ENCODE measurements at places on chromosomes 5 and 9. TPM values are rescaled to one million over a fixed set of nuclear protein-coding genes. Genes with fewer than 3 reads are reported as not detected.

DNA sequence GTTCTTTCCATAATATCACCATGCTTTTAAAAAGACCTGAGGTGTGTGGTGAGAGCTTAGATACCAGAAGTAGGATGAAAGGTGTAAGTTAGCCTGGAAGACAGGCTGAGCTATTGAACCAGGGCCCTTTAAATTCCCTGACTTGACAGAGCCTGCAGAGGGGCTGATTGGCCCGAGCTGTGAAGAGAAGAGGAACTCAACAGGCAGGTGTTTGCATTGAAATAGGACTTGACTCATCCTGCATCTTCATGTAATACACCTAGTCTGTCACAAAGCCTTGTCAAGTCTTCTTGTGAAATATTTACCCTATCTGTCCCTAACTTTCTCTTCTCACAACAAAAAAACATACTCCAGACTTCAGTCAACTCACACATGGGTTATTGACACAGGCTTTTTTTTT is 16.6 kb upstream of the ANP32B start:
- H3K27me3 ChIP-seq: peaks cover 11% of the 10 kb centered on the region
- no peak overlapping the region for H3K4me3 ChIP-seq
- no peaks in the 10 kb centered on the region for H3K36me3 ChIP-seq

- peaks cover 3% of the 10 kb centered on the region for H3K4me1 ChIP-seq
- H3K36me3 ChIP-seq: no peaks in the 10 kb centered on the region
- peaks cover 36% of the 10 kb centered on the region for H3K27me3 ChIP-seq
- H3K27ac ChIP-seq: no peak within 1 kb of the TSS
Measured at GRCh38 chr5:64165500-64166200, at the start of gene RNF180. Gene RNF180, plus strand, starts transcription at chr5:64165843. Its CDS starts 34,965 bp downstream, at chr5:64200808.

GRCh38 chr5:131505237-131505908 is 129.7 kb downstream of the RAPGEF6 start:
- H3K4me3 ChIP-seq: no peak overlapping the region
- no peak for DNase-seq
- no peaks in the 10 kb centered on the region for H3K27me3 ChIP-seq
- H3K27ac ChIP-seq: no peak overlapping the region

The OR1J2 gene
- not detected for total RNA-seq

The EIF4E1B gene
- total RNA-seq: not detected

DNA sequence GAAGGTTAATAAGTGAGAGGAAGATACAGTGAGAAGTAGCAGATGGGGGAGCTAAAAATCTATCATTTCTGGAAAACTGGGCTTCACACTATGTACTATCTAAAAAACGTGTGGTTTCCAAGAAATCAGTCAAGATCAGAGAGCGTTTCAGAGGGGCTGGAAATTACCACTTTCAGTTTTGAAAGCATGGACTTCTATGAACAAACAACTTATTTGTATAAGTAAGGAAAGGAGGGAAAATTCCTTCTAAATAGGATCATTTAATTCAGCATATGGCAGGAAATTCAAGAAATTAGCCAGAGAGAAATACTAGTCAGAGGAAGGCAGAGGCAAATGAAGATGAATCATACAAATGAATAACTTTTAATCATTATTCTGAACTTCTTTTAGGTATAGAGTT is 11.3 kb downstream of the TNC start:
- no peaks in the 10 kb centered on the region for H3K36me3 ChIP-seq
- H3K4me3 ChIP-seq: no peak overlapping the region
- H3K27me3 ChIP-seq: peaks cover 33% of the 10 kb centered on the region
- H3K4me1 ChIP-seq: peaks cover 5% of the 10 kb centered on the region

The GABRA6 gene
- not detected for total RNA-seq

The KDM3B gene
- 65.7 TPM for total RNA-seq

The SUSD3 gene
- 81.1 TPM for total RNA-seq

DNA sequence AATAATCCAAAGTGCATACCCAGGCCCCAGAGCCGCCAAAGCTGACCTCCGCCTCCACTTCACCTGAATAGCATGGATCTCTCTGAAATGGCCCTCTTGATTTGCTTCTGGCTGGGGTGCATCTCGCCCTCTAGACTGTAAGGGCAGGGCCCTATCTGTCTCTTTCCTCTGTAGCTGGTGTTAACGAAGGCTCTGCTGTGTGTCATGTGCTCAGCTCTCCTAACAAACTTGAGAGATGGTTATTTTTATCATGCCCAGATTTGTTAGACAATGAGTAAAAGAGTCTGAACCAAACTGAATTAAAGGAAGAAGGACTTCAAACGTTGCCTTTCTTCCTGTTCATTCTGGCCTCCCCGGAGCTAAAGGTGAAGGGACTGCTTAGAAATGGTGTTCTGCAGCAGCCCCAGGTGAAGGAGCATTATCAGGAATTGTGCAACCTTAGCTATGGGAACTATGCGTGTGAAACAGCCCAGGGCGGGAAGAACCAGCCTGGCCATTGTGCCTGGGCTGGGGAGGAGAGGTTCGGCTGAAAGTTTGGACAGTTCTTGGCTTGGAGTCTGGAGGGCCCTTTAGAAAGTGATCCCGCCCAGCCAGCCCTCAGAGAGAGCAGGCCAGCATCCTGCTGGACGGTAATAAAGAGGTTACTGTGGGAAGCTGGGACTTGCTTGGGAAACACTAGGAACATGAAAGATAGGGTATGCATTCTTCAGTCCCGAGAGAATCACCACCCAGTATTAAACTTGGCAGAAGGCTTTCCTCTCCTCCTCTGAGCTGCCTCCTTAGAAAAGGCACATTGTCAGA is 73.5 kb downstream of the WWC1 start:
- no peak overlapping the region for H3K4me3 ChIP-seq
- no peaks in the 10 kb centered on the region for H3K36me3 ChIP-seq
- H3K27ac ChIP-seq: no peak overlapping the region
- no peaks in the 10 kb centered on the region for H3K27me3 ChIP-seq
- no peak for DNase-seq

The FAM153A gene
- 8.8 TPM for total RNA-seq

The NELFB gene
- total RNA-seq: 66.6 TPM

GRCh38 chr9:88813638-88814209 is 177.5 kb upstream of the S1PR3 start:
- H3K27ac ChIP-seq: no peak overlapping the region
- no peaks in the 10 kb centered on the region for H3K36me3 ChIP-seq
- H3K4me3 ChIP-seq: no peak overlapping the region
- peaks cover 25% of the 10 kb centered on the region for H3K27me3 ChIP-seq

DNA sequence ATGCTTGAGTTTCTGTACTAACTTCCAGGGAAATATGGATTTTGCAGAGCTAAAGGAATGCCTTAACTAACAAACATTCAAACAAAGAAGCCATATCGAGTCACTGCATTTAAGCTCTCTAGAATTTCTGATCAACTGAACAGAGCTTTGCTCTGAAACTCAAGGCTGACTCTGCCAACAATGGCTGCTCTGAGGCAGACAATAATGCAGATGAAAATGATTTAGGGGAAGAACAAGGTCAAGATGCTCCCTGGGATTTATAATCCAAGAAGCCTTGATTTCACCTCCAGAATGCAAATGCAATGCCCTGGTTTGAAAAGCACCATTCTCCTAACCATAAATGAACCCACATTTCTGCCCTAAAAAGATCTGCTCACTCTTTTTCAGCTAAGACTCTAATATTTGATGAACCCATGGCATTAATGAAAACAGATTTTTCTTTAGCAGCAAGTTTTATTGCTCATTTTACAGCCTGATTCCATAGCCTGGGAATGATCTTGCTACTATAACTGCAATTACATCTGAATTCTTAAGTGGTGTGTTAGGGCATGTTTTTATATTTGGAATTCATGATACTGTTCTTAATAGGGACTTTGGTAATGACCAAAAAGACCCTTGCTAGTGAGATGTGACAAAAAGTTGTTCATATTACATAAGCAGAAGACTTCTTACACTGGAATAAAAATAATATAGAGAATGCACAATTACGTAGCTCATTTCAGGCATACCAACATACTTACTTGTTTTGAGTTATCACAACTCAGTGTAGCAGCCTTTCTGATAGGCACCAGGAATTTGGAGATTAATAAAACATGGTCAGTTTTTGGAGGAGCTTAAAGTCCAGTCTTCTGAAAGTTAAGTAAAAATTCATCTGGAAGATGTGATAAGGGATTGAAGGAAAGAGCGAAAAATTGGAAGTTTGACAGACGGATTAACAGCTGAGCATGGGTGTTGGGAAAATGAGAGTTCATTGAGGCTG is 169.4 kb downstream of the TRPM3 start:
- H3K27me3 ChIP-seq: no peaks in the 10 kb centered on the region
- no peak overlapping the region for H3K27ac ChIP-seq
- DNase-seq: no peak
- H3K4me3 ChIP-seq: no peak overlapping the region
- H3K36me3 ChIP-seq: no peaks in the 10 kb centered on the region
- no peaks in the 10 kb centered on the region for H3K4me1 ChIP-seq

DNA sequence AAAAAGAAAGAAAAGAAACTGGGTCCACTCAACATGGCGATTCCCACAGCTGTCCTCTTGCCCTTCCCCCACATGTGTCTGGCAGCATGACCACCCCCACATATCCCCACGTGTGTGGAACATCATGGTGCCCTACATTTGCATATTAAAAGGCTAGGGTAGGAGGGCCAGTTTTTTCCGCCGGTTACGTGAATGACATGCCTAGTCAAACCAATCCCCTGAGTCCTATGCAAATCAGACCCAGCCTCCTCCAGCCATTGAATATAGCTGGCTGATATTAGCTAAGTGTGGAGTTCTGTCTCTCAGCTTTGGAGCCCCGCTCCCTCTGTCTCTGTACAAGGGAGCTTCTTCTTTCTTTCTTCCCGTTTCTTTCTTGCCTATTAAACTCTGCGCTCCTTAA is 33.0 kb upstream of the CCDC112 start:
- peaks cover 15% of the 10 kb centered on the region for H3K27me3 ChIP-seq
- H3K4me3 ChIP-seq: no peak overlapping the region
- DNase-seq: no peak

DNA sequence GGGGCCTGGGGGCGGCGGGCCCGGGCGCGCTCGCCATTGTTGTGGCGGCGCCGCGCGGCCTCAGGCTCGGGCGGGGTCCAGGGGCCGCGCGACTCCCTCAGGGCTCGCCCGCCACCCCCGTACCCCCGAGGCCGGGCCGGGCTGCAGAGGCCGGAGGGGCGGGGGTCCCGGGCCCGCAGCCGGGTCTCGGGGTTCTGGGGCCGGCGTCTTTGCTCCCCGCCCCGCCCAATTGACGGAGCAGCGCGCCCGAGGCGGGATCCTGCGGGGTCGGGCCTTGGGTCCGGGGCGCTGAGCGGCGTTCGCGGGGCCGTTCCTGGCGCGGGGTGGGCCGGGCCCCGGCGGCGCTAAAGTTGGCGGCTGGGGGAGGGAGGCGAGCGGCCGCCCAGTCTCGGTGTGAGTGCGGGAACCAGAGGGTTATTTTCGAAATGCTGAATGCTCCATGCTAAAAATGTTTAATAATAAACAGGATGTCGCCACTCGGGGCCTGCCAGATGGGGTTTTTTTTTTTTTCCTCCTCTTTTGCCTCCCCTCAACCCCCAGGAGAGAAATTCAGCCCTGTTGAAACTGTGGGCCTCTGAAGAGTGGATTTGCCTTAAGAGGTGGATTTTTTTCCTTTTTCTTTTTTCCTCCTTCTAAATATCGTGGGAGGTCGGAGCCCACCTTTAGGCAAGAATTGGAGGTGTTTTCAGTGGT is 724 bp downstream of the PRRC2B start:
- H3K4me1 ChIP-seq: peaks cover 50% of the 10 kb centered on the region
- H3K36me3 ChIP-seq: peaks cover 29% of the 10 kb centered on the region
- peak overlapping the region; percentile 95 for H3K27ac ChIP-seq
- H3K27me3 ChIP-seq: peaks cover 4% of the 10 kb centered on the region

DNA sequence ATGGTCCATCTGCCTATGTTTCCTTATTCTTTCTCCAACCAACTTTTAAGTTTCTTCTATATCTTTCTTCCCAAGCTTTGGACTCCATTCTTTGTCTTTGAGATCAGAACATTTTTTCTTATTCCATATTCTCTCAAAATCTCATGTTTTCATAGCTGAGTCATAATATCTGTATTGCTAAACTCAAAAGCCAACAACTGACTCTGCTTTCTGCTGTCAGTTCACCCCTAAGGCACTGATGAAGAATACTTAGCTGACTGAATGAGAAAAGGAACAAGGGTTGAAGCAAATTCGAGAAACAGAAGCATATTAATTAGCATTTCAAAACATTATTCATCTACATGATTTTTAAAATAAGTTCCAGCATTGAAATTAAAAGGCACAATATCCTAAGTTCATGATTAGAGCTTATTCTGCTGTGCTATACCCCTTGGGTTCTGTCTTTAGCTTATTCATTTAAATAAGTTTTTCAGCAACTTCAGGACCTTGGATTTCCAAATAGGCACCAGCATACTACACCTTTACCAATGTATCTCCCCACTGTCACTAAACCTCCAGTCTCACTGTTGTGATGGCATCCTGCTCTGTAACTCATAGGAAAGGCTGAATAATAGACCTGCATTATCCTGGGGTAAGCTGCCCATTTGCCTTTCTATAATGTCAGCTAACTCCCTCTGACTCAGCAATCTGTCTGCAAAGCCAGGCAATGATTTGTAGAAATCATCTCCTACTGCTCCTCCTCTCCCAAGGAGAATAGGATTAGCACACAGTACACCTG is 49.9 kb upstream of the C5orf46 start:
- DNase-seq: no peak
- no peaks in the 10 kb centered on the region for H3K4me1 ChIP-seq
- no peak overlapping the region for H3K27ac ChIP-seq
- H3K4me3 ChIP-seq: no peak overlapping the region
- H3K27me3 ChIP-seq: no peaks in the 10 kb centered on the region
- no peaks in the 10 kb centered on the region for H3K36me3 ChIP-seq

Data from activated CD4-positive, alpha-beta T cell treated with anti-CD3 and anti-CD28 coated beads, Interleukin-2, amount 10 ng/mL, durations not matched to agents 7 days and 5 days (primary cell).